ENCODE measurements at places on chromosomes 2 and 18. TPM values are rescaled to one million over a fixed set of nuclear protein-coding genes. Genes with fewer than 3 reads are reported as not detected.

RGPD4 gene
- polyA plus RNA-seq = not detected

DNA sequence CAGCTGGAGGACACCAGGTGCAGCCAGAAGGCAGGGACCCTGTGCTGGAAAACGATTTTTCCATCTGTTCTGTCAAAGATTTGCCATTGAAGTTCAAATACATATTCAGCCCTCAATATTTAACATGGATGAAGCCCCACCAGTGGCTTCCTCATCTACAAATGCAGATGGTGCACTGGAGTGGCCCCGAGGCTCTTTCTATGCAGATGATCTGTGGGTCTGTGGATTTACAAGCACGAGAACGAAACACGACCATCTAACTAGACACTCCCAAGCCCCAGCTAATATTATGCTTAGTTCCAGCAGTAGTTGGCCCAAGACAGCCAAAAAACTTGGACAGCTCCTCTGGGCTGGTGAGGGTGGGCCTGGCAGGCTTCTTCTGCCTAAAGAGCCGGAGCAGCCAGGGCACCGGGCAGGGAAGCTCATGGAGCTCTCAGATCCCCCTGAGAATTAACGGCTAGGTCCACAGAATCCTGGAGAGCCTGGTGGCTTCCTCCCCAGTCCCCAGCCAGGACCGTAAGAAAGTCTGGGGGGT lies 9.2 kb upstream of the IL1R2 start:
- no peak for DNase-seq

KYNU gene
- 4.5 TPM for polyA plus RNA-seq

GRCh38 chr18:1062588-1062987 lies 157.9 kb downstream of the ADCYAP1 start:
- DNase-seq = no peak

CD226 gene
- 3.1 TPM for polyA plus RNA-seq

SLC8A1 gene
- polyA plus RNA-seq = 65.2 TPM

FIGN gene
- 12.0 TPM for polyA plus RNA-seq

ANKAR gene
- 6.6 TPM for polyA plus RNA-seq

DNA sequence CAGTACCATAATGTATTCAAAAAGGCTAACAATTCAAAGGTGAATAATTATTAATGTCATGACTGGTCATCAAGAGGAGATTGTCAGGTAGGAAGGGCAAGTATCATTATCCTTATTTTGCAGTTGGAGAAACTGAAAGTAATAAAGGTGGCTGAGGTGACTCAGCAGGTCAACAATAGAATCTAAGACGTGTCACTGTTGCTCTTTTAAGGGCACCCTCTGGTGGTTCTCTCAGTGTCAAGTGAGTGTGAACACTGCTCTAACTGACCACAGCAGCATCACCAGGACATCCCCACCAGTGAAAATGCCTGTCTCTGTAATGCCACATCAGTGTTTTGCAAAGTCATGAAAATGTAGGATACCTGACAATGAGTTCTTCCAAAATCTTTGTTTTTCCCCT lies 69.7 kb downstream of the DCC start:
- DNase-seq = no peak

DUSP2 gene
- polyA plus RNA-seq = 4.8 TPM

- no peak for DNase-seq
Observed at GRCh38 chr2:98355881-98356280, 9.6 kb downstream of the CNGA3 start.

- no peak for DNase-seq
Observed at GRCh38 chr2:62928015-62928414, 122.6 kb upstream of the OTX1 start.

GRCh38 chr2:161075701-161076100 lies 84.5 kb upstream of the TANK start:
- no peak for DNase-seq

GRCh38 chr2:16387461-16387984 lies 278.1 kb downstream of the CYRIA start:
- DNase-seq = no peak

DNA sequence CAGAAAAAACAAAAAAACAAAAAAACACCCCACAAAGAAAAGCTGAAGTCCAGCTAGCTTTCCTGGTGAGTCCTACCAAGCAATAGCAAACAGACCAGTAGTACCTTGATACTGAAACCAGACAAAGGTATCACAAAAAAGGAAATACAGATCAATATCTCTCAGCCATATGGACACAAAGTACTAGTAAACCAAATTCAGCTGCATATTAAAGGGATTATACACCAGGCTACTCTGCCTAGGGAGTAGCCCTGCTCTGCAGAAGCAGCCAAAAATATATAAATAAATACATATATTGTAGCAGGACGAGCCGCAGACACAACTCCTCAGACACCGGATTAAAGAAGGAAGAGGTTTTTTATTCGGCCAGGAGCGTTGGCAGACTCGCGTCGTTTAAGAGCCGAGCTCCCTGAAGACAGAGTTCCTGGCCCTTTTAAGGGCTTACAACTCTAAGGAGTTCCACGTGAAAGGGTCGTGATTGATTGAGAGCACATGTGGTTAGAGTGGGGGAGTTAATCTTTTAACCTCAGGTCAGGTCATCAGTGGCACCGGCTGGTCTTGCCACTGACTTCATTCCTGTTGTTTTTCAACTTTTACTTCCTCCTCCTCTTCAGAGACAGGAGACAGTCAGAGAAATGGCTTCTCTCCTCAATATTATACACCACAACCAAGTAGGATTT lies 38.4 kb upstream of the DTNB start:
- no peak for DNase-seq
